Mammary microvascular endothelial cell (primary cell): ENCODE measurements at places on chromosomes 2 and 18. TPM values are rescaled to one million over a fixed set of nuclear protein-coding genes. Genes with fewer than 3 reads are reported as not detected.

Gene ALPI
- total RNA-seq = not detected in 2 replicates

Gene SAG
- not detected in 2 replicates for total RNA-seq

Gene ASB1
- total RNA-seq = 6.9 and 12.8 TPM in 2 replicates

Gene LIMS2
- 43.8 and 47.4 TPM in 2 replicates for total RNA-seq

Gene CELF4
- not detected in 2 replicates for total RNA-seq

Gene RELCH
- total RNA-seq = 17.4 and 19.1 TPM in 2 replicates

Gene GKN1
- total RNA-seq = not detected in 2 replicates

Gene TCF23
- total RNA-seq = not detected in 2 replicates

Gene KCNE4
- 0.07 and 0.25 TPM in 2 replicates for total RNA-seq
